Stimulated activated CD8-positive, alpha-beta memory T cell treated with anti-CD3 and anti-CD28 coated beads, Interleukin-4, amount 100 ng/mL, for 1 hour (primary cell): ENCODE measurements at places on chromosomes 5 and 9.

- no peak for DNase-seq
Measured at GRCh38 chr5:124162767-124163532, 583.5 kb downstream of the ZNF608 start.

GRCh38 chr5:122649080-122649479 is 125.8 kb upstream of the SNX2 start:
- DNase-seq = no peak

DNA sequence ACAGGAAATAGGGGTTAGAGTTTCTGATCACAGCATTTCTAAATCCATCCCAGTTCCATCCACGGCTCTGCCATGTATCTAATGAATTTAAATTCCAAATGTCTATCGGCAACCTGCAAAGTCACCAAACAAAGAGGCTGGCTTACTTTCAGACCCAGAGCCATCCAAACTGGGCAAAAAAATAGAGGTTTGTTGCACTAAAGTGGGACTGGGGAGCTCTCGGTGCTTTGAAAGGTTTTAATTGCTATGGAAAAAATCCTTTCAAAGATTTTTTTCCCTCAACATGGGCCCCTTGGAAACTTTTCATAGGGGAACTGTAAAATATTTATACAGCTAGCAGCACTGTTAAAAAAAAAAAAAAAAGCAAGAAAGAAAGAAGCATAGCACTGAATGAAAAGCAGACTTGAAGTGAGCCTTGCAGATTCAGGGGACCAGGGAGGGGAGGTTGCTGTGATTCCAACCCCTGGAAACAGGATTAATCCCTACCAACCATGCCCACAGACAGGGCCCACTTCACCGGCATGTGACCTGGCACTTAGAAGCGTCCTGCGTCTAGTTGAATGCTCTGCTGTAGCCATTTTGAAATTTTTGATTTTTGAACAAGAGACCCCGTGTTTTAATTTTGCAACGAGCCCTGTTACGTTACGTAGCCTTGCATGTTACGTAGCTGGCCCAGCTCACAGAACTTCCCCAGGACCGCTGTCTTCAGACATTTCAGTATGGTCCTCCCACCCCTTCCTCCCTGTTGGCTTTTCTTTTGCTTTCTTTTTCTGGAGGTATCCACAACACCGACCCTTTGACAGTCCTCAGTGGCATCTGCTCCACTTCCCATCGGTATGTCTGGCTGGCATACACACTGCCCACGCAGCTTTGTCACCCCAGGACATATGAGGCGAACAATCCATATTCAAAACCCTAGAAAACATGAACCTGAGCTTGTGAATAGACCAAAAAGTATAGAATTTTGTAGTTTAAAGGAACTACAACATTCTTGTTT is 105.3 kb upstream of the NFIB start:
- no peak for DNase-seq

GRCh38 chr5:66931651-66932050 is 264.9 kb downstream of the CD180 start:
- no peak for DNase-seq

GRCh38 chr5:128925973-128926372 is 39.3 kb upstream of the SLC27A6 start:
- DNase-seq = no peak

- DNase-seq = no peak
Measured at GRCh38 chr9:127223810-127224177, 40.8 kb upstream of the GARNL3 start.

DNA sequence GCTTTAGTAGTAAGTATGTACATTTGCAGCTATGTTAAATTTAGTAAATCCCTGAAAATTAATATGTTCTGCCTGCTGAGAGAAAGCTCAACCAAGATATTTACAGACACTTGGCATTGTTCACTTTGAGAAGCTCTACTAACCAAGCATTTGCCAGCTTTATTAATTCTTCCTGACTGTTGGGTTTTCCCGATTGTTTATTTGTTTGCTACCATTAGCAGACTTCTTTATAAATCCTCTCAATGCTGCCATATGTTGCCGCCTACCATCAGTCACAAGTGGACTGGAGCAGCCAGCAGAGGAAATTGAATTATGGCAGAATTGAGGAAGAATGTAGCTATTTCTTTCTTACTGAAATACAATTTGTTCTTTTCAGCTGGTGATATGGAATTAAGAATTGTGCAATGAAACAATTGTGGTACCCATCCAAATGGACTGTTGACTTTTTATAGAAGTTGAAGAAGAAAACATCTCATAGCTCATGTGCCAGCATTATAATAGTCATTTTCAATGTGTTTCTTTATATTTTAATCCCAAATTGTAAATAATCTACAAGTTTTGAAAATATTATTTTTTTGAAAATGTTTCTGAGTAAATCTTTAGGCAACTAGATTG is 588.7 kb upstream of the CDH6 start:
- no peak for DNase-seq

GRCh38 chr5:55675119-55675518 is 37.0 kb downstream of the SLC38A9 start:
- no peak for DNase-seq

GRCh38 chr5:99948850-99949249 is 586.3 kb upstream of the FAM174A start:
- DNase-seq = no peak

DNA sequence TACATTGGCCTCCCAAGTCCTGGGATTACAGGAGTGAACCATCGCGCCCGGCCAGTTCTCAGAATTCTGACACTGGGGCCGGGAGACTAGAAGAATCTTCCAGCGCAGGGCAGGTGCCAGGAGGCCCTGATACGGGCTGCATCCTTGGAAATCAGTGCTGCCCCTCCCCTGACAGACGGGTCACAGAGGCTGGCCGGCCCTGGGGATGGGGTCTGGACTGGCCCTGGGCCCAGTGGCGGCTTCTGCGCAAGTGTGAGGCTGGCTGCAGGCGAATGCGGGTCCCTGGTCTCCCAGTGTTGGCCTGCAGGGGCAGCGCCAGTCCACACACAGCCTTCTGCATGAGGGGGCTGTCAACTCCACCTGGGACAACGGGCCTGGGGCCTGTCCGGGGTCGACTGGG is 831 bp upstream of the TBC1D9B start:
- DNase-seq = no peak

- DNase-seq = no peak
Measured at GRCh38 chr9:104923289-104923688, 4.7 kb downstream of the ABCA1 start.

- DNase-seq = no peak
Measured at GRCh38 chr5:120657104-120657503, 193.0 kb downstream of the PRR16 start.

GRCh38 chr5:83446253-83446947 is 25.1 kb upstream of the VCAN start:
- no peak for DNase-seq

GRCh38 chr5:127418367-127418766 is 99.1 kb upstream of the PRRC1 start:
- DNase-seq = no peak

DNA sequence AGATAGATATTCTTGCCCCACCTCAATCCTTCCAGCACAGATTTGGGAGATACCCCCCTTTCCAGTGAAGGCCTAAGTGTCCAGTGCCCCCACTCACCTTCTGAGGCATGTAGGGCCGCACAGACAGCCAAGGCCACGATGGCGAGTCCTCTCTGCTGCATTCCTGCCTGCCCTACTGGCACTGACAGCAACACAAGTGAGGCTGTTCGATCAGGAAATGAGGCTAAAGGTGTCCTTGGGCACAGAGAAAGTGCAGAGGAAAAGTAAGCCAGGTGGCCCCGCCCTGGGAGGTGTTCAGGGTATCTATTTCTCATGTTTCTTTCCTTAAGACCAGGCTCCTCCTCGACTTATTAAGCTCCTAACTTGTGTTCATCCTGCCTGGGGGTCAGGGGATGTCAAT is at the start of gene CCL28:
CCL28 (minus strand) TSS at position 236 of the 400 bp plus-strand sequence; CDS start at position 161, 75 bp downstream.
- no peak for DNase-seq

- no peak for DNase-seq
Measured at GRCh38 chr9:98075332-98075805, 18.8 kb downstream of the NANS start.

- DNase-seq = no peak
Measured at GRCh38 chr5:175765858-175766257, 105.5 kb upstream of the CPLX2 start.

GRCh38 chr9:121839726-121840500 is 188.5 kb downstream of the DAB2IP start:
- DNase-seq = no peak

DNA sequence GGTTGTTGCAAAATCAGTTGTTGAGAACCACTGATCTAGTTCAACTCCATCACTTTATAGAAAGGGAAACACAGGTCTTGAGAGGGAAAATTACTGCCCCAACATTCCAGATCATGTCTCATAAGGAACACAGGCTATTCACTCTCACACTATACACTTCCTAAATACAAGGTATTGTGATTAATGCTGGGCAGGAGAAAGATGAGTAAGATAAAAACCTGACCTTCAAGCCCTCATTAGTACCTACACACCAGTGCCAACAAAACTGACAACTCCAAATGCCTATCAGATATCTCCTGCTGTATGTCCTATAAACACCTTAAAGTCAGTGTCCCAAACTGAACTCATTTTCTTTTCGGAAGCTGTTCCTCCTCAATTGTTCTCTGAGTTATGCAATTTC is 8.2 kb downstream of the GNE start:
- DNase-seq = no peak

- no peak for DNase-seq
Measured at GRCh38 chr9:33381231-33381791, 21.1 kb downstream of the AQP7 start.

GRCh38 chr5:116445311-116445710 is 129.3 kb downstream of the SEMA6A start:
- no peak for DNase-seq

- DNase-seq = no peak
Measured at GRCh38 chr5:107812570-107813141, 141.9 kb upstream of the EFNA5 start.

GRCh38 chr9:123568691-123569688 is 213.0 kb downstream of the CRB2 start:
- no peak for DNase-seq

DNA sequence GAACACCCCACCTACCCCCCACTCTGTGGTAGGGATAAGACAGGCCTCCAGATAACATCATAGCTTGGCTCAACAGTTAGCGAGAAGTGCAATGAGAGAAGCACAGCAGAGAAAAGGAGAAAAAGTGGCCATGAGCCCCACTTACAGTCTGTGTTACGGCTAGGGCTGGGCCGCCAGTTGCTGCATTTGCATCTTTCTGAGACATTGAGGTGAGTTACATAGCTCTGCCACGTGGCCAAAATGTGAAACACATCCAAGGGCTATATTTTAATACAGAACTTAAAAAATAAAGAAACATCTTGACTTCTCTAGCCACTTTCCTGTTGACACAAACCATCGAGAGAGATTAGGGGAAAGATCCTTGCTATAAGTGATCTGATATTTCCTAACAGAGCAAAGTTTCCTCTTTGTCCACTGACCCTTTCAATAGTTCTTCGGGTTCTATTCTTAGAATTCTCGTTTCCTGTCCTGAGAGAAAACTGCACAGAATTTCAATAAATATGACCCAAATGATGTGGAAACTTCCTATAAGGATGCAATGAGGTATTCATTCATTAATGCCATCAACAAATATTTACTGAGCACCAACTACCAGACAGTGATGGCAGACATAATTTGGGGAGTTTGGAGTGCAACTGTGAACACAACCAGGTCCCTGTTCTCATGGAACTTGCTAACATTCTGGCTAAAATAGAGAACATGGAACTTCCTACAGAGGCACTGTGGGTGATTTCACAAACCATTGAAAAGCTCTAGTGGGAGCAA is 3.2 kb upstream of the TLE4 start:
- no peak for DNase-seq

DNA sequence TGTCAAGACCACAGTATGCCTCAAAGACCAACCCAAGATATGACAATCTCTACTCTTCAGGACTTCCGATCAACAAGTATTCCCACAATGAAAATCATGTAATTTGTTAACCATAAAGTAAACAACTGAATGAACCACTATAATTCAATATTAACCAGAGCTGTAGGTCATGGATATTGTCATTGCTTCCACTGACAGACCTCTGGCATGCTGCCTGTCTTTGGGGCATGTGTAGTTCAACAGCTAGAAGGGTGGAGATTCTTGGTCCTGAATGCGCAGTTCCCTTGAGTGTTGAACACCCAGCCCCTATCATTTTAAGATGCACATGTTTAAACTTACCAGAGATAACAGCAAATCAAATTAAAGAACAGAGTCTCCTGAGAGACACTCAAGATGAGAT is 283.0 kb downstream of the CEMIP2 start:
- DNase-seq = no peak

GRCh38 chr5:77937015-77937908 is 161.1 kb upstream of the TBCA start:
- DNase-seq = no peak

DNA sequence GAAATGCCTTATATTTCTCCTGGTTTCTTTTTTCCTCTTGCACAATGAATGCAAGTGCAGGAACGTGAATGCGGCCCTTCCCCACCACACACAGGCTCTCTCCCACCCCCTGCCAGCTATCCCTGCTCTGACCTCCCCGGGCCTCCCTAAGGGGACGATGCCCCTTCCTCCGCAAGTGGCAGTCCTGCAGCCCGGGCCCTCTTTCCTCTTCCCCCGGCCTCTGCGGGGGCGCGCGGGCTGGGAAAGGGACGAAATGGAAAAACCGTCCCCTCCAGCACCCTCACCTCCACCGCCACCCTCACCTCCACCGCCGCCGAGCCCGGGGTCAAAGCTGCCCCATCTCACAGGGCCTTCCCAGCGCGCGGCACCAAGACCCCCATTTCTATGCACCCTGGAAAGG is 44.7 kb downstream of the GAS1 start:
- no peak for DNase-seq

GRCh38 chr9:134203224-134203623 is 38.9 kb upstream of the RNU6ATAC start:
- DNase-seq = no peak

- DNase-seq = no peak
Measured at GRCh38 chr9:95181226-95181818, 136.2 kb downstream of the FANCC start.

DNA sequence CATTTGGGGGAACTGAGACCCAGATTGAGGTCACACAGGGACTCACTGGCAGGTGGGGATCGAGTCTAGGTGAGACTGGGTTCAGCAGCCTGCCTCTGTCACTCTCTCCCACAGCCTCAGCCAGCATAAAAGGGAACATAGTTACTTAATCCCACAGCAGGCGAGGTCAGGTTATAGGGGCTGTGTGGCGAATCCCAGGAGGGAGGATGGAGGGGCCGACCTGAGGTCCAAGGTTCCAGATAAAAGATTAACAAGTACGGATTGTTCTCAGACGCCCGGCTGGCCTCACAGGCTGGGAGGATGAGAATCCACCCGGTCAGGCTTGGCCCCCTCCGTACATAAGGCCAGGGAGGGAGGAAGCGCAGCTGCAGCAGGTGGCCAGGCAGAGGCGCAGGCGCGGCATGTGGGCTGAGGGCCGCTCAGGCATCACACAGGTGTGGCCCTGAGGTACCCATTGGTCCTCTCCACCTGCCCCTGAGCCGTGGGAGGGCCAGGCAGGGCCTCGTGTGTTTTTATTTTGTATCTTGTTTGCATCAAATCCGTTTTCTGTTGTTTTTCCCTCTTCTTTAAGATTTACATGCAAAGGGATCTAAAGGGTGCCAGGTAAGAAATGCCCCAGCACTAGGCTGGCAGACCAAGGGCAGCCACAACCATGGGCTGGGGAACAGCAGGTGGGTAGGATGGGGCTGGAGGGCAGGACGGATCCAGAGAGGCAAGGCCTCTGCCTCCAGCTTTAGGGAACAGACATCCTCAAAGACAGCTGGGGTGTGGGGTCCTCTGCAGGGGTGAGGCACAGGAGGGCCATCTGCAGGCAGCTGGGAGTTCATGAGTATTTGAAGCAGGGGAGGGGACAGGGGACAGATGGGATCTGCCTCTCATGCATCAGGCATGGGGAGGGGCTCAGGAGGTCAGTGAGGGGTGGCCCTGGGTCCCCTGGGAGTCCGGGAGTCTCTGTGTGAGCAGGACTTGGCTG is 3.6 kb downstream of the SUSD3 start:
- no peak for DNase-seq
